NCI-H1105 treated with DMSO at 0.1 percent for 48 hours (cell line): ENCODE measurements at places on chromosomes 7 and 10.

DNA sequence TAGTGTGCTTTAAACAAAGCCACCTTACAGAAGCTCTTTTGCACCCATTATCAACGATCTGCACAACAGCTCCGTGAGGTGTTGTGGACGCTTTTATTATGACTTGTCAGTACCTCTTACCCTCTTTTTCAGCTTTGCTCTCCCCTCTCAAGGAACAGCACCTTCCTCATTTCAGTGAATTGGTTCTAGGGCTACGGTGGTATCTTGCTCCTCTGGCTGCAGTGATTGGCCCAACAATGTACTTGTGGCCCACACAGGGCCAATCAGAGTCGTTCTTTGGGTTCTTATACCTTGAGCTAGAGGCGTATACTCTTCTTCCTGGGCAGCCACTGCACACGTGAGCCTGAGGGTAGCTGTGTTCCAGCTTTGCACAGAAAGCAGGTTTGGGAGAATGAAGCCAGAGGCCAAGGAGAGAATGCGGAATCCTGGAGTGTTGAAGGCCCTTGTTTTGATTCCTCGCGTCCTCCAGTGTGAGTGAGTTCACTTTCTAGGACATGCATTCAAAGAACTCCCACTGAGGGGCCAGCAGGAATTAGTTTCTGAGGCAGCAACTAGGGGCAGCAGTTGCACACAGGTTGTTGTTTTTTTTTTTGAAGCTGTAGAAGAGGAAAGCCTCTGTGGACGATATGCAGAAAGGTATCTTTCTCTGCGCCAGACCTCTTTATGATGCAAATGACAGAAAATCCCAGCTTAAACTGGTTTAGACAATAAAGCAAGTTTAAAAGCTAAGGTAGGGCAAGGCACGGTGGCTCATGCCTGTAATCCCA, 49.8 kb upstream of the PDZD8 start:
- DNase-seq = no peak

- no peak for DNase-seq
These were observed 18.7 kb downstream of the KIFBP start for GRCh38 chr10:69007260-69007659.

DNA sequence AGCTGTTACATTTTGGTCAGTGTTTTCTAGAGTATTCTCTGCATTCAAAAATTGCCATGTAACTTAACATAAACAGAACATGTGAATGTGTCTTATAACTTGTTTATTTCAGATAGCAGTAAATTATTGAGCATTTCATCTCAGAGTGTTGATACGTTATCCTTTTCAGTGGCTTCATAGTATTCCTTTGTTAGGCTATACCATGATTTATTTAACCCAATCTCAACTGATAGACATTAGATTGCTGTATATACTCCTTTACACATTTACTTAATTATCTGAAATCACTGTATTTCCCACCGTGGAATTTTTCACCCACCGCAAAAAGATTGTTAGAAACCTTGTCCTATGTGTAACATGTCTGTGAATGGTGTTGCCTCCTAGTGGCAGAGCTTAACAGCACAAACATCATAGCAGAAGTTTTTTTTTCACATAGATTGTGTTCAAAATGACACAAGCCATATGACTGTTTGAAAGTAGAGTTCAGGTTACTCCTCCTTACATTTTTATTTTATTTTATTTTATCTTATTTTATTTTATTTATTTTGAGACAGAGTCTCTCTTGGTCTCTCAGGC, 21.4 kb downstream of the SLF2 start:
- no peak for DNase-seq

DNA sequence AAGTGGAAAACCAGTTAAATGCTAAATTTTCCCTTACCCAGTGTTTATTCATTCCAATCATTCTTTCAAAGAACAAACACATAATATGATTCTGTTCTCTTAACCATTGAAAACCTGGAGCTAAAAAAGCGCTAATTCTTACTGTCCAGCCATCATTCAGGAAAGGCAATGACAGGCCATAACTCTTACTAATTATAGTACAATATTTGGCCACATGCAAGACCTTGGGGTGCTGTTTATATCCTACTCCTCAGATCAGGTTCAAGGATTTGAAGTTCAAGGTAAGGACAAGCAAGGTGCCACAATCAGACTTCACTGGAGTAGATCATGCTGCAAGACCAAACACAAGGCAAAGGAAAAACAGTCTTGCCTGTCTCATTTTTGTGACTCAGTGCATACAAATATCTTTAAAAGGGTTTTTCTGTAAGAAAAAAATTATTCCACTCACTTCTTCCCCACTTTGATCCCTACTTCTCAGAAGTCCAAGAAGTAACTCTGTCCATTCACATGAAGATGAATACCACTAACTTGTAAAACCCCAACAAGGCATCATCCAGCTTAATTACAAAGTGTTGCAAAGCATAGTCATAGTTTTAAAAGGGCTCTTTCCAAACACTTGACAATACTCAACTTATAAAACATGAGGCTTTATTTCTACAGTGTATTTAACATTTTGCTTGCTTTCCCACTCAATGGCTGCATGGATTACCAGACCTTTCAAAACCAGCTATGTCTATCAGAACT, 153.0 kb downstream of the DOCK4 start:
- no peak for DNase-seq

GRCh38 chr7:2814186-2814945, 29.7 kb downstream of the GNA12 start:
- DNase-seq = no peak
